Muscle of back (tissue), 13 donors: ENCODE measurements at places on chromosomes 3 and 15.

- DNase-seq, result no peak
Observed at GRCh38 chr3:49378249-49378895, 20.2 kb upstream of the GPX1 start.

DNA sequence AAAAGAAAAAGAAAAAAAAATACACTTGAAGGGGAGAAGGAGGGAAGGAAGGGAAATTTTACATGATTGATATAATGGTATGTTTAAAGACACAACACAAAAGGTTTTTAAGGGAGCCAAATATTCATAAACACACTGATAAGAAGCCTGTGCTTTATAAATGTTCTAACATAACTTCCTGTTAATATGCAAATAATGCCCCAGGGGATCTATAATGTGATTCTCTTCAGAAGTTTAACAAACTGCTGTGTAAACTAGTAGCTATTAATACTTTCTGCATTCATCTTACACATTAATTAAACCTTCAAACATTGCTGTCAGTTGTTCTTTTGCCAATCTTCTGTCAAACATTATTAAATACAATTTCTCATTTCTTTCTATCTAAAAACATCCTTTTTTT lies 231.6 kb downstream of the TJP1 start:
- DNase-seq, result no peak

- DNase-seq, result no peak
Observed at GRCh38 chr15:25787381-25787780, 75.7 kb downstream of the ATP10A start.

DNA sequence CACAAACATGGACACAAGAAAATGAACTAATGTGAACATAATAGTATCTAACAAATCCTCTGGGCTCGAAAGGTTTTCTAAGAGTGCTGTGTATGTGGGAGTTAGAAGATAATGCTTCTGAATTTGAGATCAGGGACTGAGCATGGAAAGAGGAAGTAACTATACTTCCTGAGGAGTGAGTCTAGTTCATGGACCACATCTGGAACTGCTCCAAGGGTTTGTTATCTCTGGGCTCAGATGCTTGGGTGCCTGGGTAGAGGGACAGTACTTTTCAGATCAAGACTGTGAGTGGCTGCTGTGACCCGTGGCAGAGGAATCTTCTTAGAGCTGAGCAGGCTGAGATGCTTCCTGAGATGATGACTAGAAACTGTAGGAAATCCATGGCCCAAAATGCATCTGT lies 28.5 kb downstream of the TBC1D23 start:
- no peak for DNase-seq

DNA sequence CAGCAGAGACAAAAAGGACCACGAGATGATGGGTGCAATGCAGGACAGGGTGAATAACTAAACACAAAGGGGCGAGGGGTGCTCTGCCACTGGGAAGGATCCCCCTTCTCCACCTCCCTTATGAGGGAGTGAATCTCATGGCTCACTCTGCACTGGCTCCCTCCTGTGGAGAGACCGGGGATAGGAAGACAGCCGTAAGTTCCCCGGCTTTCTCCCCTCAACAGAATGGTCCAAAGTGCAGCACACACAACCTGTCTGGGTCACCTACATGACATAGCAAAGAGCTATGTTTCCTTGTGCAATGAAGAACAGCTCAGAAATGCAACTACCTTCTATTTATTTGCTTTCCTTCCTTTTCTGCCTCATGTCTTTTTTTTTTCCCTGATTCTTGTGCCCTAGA lies 7.8 kb upstream of the ACSBG1 start:
- DNase-seq, result no peak

- no peak for DNase-seq
Observed at GRCh38 chr3:188305220-188305619, 151.3 kb downstream of the LPP start.
